Vagina (tissue), 2 donors: ENCODE measurements at places on chromosomes 5 and 9. TPM values are rescaled to one million over a fixed set of nuclear protein-coding genes. Genes with fewer than 3 reads are reported as not detected.

- DNase-seq = no peak
Measured at GRCh38 chr5:132103332-132103951, 29.9 kb downstream of the CSF2 start.

- no peak for DNase-seq
Measured at GRCh38 chr9:114049441-114050225, 28.5 kb downstream of the AMBP start.

DNA sequence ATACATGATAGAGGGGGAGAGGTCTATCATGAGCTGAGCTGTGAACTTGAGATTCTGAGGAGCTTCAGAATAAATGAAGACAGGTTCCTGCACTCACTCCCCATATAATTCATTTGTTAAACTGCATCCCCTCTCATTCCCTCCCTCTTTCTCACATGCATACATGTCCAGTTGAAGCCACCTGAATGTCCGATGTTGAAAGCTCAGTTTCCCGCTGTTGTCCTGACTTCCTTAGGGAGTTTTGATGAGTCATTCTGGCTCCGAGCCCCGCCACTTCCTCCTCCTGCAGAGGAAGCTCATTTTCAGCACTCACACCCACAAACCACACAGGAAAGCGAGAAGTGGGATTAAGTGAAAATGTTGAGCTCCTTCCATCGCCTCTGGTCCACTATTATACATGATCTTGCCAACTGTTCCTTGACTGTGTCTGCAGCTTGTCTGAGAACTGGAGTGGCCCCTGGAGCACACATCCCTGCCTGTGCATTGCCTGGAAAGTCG is 121.2 kb downstream of the CEMIP2 start:
- DNase-seq = no peak

DNA sequence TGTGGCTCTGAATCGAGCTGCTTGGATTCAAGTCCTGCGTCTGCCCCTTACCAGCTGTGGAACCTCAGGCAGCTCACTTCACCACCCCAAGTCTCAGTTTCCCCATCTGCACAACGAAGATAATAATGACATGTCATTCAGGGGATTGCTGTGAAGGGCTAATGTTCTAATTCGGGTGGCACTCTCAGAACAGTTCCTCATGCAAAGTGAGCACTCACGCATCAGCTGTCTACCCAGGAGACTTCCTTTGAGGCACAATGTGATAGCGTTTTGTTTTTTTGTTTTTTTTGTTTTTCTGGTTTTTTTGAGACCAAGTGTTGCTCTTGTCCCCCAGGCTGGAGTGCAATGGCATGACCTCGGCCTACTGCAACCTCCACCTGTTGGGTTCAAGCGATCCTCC is 56.4 kb downstream of the NTNG2 start:
- no peak for DNase-seq

- DNase-seq = no peak
Measured at GRCh38 chr9:14517154-14517906, 175.9 kb downstream of the ZDHHC21 start.

- no peak for DNase-seq
Measured at GRCh38 chr5:170596482-170597044, 92.7 kb downstream of the KCNIP1 start.

- DNase-seq = no peak
Measured at GRCh38 chr5:169063316-169063953, 237.5 kb downstream of the SLIT3 start.

- DNase-seq = no peak
Measured at GRCh38 chr9:81314490-81314889, 374.9 kb downstream of the TLE1 start.

DNA sequence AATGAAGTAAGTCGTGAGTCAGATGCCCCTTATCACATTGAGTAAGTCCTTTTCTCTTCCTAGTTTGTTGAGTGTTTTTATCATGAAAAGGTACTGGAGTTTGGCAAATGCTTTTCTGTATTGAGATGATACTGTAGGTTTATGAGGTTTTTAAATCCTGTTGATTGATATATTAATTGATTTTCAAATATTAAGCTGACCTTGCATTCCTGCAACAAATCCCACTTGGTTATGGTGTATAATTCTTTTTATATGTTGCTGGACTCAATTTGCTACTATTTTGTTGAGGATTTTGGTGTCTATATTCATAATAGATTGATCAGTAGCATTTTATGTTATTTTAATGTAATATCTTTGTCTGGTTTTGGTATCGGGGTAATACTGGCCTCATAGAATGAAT is 81.0 kb upstream of the BNC2 start:
- no peak for DNase-seq

- no peak for DNase-seq
Measured at GRCh38 chr9:78811622-78812276, 514.8 kb downstream of the PSAT1 start.

- no peak for DNase-seq
Measured at GRCh38 chr5:116892993-116893392, 318.4 kb upstream of the SEMA6A start.

DNA sequence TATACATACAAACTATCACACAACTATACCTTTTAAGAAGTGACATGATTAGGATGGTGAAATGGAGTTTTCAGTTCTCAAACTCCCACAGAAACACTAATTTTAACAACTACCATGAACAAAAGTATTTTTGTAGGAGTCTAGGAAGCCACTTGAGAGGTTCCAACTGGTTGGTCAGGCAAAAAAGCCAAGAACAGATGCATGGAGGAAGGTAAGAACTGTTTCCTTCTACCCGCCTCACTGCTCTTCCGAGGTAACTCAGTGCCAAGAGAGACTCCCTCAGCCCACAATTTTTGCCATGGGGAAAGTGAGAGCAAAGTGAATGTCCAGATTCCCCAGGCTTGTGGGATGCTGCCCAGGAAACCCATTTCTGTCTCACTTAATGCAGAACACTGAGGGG is 15.7 kb downstream of the BTNL8 start:
- no peak for DNase-seq

GRCh38 chr5:79697222-79698170 is 7.9 kb downstream of the CMYA5 start:
- no peak for DNase-seq

DNA sequence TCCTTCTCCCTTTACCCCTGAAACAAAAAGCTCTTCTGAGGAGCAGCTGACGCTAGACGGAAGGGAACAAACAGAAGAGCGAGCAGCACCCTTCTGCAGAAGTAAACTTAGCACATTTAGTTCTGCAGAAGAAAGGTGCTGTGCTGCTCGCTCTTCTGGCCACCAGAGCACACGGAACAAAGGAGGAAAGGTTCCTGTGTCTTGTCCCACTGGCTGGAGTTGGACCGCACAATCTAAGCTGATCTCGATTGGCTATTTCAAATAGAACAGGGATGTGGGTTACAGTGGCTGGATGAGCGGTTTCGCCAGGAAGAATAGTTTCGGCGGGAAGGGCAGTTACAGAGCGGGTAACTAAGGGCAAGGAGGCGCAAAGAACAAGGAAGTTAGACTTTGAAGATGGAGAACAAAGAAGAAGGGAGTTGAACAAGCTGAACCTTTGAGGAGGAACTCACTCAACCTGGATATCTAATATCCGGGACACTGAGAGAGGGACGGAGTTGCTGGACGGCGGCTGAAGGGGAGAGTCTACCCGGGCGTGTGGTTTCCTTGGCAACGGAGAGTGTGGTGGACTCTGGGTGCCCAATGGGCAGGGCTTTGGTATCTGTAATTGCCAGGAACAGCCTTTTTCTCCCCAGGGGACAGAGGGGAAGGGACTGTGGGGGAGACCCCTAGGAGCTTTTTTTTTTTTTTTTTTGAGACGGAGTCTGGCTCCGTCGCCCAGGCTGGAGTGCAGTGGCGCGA is 7.1 kb downstream of the GTF3C5 start:
- DNase-seq = no peak

GRCh38 chr5:152736906-152737305 is 331.8 kb upstream of the NMUR2 start:
- DNase-seq = no peak

GRCh38 chr5:147813696-147814095 is 17.8 kb downstream of the SPINK1 start:
- DNase-seq = no peak

GRCh38 chr9:28207657-28208056 is 634.4 kb upstream of the C9orf72 start:
- DNase-seq = no peak

DNA sequence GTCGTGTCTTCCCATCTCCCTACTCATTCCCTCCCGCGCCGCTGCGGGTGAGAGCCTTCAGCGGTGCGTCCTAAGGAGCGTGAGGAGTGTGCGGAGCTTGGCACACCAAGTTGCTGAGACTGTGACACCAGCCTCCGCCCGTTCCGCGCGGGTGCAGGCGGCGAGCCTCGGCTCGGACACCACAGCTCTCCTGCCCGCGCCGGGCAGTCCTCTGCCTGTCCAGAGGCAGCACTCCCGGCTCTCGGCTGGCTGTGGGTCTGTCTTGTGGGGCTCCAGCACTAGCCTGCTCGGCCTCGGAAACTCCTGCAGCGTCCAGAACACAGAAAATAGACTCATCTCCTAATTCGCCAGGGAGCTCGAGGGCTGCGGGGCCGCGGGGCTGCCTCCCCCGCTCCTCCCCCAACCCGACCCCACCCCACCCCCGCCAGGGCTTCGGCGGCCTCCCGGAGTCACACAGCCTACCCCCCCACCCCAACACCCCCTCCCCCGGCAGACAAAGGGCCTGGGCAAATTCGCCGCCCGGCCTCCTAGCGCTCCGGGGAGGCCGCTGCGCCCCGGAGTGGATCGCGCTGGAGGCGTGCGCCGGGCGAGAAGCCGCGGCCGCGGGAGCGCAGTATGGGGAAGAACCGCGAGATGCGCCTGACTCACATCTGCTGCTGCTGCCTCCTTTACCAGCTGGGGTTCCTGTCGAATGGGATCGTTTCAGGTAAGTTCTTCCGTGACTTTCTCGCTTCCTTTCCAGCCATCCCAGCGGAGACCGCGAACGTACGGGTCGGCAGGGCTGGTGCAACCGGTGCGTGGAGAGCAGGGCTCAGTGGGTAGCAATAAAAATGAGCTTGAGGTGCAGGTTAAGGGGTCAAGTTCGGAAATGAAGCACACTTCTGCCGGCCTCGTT is at the start of gene ADAMTS19:
Gene ADAMTS19, plus strand, starts transcription at position 522 of the 895 bp plus-strand sequence. Its CDS starts 94 bp downstream, at position 616.
- DNase-seq = no peak

GRCh38 chr9:22469928-22470544 is 23.4 kb downstream of the DMRTA1 start:
- no peak for DNase-seq

- DNase-seq = no peak
Measured at GRCh38 chr5:82754759-82755158, 322.4 kb downstream of the TMEM167A start.

Gene CCNJL
- 5.6 TPM for total RNA-seq

Gene GFI1B
- not detected for total RNA-seq

Gene PANK3
- 29.5 TPM for total RNA-seq

Gene PGM5
- 102 TPM for total RNA-seq

Gene SEC24A
- total RNA-seq = 11.3 TPM

Gene ANKRD18B
- total RNA-seq = 5.9 TPM

Gene NRARP
- total RNA-seq = 29.5 TPM

Gene FSD1L
- 4.2 TPM for total RNA-seq

Gene SPAG8
- not detected for total RNA-seq

Gene TGFBI
- 43.2 TPM for total RNA-seq

Gene SH3GLB2
- 86.2 TPM for total RNA-seq

Gene GPR150
- 1.7 TPM for total RNA-seq
